ENCODE measurements at places on chromosomes 16 and 17.

- DNase-seq: peak; percentile 99
These were observed at the start of the genes PSME3IP1 and RSPRY1 for GRCh38 chr16:57185945-57186871. Gene PSME3IP1, minus strand, starts transcription at chr16:57186039. Its CDS starts 12,185 bp downstream, at chr16:57173854. Gene RSPRY1, plus strand, starts transcription at chr16:57186329. Its CDS starts 18,330 bp downstream, at chr16:57204659.

- no peak for DNase-seq
These were observed 4.3 kb downstream of the UBE2Z start for GRCh38 chr17:48912476-48912875.

DNA sequence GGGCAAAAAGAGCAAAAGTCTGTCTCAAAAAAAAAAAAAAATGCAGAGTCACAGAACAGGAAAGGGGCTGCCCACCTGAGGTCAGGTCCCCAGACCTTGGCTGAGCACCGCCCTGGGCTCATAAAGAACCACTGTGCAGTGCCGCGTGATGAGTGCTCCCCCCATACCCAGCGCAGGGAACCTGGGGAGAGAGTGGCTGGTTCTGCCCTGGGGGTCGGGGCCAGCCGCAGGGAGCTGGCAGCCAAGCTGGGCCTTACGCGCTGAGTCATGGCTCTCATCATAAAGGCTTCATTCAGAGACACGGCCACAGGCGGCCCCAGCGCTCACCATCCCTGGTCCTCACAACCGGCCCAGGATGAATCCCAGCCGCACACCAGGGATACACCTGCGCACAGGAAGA is 80.7 kb downstream of the RAB11FIP4 start:
- no peak for DNase-seq

DNA sequence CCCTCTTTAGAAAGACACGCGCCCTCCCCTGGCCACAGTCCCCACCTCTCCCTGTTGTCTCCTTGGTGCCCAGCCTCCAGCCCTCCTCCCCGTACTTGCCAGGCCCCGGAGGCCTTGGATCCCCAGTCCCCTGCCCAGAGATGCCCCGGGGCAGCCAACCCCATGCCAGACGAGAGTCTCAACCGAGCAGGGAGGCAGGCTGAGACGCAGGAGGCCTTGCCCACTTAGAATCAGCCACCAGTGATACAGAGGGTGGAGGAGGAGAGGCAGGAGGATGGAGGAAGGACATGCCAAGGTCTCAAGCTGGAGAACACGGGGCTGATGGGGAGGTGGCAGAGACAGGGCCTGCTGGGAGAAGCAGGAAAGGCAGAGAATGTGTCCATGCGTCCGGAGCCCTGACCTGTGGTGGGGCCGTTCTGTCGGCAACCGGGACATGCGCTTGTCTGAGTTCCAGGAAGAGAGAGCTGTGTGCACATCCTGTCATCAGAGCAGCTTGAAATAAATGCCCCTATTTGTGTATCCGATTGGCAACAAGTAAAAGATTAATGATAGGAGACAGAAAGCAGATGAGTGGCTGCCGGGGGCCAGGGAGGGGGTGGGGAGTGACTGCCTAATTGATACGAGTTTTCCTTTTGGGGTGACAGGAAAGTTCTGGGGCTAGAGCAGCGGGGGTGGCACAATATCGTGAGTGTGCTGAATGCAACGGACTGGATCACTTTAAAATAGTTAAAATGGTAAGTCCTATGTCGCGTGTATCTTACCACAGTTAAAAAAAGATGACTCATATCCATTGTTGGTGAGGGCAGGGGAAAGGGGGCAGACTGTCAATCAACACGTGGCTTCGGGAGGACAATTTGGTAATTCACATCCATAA is 44.7 kb upstream of the MEAK7 start:
- DNase-seq: no peak

DNA sequence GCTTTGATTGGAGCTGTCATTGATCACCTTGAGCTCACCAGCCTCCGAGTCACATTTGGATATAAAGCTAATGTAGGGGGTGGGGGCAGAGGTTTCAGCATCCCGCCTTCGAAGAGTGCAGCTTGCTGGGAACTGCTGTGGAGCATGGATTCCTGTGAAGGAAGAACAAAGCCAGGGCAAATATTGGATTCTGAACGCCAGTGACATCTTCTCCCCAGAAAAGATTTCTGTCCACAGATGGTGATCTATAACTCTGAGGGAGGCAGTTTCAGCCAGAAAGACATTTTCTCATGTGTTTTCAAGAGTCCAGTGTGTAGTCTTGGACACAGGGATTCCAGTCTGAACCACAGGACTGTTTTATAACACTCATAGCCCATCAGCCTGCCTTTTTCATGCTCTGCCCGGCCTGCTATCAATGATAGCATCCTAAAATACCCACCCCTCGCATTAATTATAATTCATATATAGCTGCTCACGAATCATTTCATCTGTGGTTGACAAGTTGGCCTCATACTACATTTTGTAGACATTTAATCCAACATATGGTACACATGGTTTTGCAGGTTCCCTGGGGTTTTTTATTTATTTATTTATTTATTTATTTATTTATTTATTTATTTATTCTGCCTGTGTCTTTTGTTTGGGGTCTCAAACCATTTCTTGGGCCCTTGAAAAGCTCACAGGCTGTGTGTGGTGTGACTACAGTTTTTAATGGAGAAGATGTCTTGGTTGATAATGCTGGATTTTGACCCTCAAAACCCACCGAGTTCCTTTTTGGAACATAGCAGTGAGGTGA is 47.1 kb upstream of the SALL1 start:
- DNase-seq: no peak

DNA sequence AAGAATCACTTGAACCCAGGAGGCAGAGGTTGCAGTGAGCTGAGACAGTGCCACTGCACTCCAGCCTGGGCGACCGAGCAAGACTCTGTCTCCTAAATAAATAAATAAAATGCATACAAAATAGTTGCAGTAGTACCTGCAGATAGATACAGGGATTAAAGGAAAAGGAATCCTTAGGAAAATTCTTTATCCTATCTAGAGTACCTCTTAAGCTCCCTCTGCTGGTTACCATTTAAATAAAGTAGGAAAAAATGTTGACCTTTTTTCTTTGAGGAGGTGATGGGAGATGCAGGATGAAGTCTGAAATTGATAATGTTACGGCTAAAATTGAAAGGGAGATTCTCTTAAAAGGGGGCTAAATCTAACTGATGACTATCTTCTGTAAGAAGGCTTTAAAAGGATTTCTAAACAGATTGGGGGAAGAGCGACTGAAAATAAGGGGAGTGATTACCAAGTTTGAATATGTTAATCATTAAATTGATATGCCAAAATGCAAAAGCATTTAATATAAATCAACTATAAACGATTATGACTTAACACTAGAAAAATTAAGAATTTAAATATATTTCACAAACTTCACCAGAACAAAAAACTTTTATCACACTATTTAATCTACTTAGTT is 29.4 kb downstream of the C16orf87 start:
- peak; percentile 41 for DNase-seq

- DNase-seq: no peak
These were observed 473.9 kb downstream of the CDH13 start for GRCh38 chr16:83100679-83101078.

GRCh38 chr16:8720967-8721308 is 46.5 kb downstream of the ABAT start:
- no peak for DNase-seq

GRCh38 chr16:7689234-7689633 is 356.6 kb downstream of the RBFOX1 start:
- no peak for DNase-seq

DNA sequence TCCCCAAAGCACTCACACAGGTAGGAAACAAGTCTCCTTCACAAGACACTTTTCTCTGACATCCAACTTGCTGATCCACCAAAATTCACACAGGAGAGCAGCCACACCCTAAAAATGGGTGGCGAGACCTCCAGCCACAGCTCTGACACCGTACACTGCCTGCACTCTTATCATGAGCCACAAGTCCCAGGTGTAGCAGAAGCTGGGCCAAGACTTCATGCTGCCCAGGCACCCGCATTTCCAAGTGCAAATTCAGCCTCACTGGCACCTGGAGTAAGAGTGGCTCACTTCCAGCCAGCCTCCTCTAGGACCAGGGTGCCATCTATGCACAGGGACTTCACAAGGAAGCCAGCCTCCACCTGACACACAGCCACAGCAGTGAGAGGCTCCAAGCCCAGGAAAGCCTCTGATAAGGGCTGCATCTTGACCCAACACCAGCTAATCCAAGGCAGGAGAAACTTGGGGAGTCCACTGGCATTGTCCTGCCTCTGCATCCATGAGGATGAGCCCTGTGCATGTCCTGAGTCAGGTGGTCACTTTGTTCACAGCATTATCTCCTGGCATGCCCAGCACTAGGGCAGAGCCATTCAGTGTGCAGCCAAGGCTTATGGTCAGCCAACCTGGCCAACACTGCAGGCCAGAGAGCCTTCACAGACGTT is 2.6 kb upstream of the ZNF768 start:
- DNase-seq: no peak

- DNase-seq: no peak
These were observed 61.4 kb downstream of the COG7 start for GRCh38 chr16:23391381-23392222.

- no peak for DNase-seq
These were observed 63.8 kb downstream of the SEC14L1 start for GRCh38 chr17:77204536-77204935.

DNA sequence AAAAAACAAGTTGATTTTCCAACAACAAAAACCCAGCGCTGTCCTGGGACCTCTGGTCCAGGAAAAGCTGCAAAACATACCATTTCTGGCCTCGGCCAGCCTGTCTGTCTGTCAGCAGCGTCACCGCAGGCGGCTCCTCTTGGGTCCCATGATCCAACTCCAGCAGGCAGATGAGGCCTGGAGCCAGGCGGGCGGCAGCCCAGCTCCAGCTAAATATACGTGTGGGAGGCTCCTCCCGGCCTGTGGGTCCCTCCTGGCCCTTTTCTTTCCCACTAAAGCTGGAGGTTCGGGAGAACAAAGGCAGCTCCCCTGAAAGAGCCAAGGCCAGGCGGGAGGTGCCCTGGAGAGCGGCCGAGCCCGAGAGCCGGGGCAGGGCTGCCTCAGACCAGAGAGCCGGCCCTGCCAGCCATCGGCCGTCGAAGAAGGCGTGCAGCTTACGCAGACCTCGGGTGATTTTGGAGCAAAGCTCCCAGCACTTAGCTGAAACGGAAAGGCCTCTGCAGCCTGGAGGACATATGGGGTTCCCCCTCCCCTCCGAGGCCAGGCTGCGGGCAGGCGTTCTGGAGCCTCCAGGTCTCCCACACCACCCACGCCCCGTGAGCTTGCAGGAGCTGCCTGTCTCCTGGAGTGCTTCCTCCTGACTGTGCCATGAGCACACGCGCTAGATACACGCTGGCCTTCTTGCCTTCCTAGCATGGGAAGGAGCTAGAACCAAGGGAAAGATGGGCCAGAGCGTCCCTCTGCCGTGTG is 19.9 kb upstream of the JPH3 start:
- DNase-seq: peak; percentile 95

DNA sequence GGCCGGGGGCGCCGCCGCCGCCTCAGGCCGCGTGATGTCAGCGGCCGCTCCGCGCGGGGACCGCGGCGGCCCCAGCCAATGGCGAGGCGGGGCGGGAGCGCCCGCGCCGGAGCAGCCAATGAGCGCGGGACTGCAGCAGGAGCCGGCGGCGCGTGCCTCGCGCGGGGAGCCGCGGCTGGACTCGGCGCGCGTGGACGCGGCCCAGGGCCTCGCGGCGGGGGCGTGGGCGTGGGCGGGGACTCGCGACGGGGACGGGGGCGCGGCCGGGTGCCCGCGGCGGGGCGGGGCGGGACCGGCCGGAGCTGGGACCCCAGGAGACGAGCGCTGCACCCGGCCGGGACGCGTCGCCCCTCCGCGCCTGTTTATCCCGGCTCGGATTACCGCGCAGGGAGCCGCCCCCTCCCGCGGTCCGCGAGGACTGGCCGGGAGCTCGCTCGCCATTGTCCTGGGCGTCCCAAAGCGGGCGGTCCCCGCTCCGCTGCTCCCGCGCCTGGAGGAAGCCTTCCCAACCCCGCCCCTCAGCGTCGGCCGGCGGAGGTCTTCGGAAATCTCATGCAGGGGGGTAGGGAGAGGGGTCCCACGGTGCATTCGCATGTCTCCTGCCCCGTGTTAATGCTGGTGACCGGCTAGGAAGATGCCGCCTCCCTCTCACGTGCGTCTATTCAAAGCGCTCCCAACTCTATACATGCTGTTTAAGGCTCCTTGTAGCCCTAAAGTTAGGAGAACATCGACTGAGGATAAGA is at the start of gene RNF157:
TSS of gene RNF157 (minus strand) at position 33 of the 743 bp plus-strand sequence. CDS start 253 bp downstream, outside the sequence.
- peak; percentile 13 for DNase-seq

DNA sequence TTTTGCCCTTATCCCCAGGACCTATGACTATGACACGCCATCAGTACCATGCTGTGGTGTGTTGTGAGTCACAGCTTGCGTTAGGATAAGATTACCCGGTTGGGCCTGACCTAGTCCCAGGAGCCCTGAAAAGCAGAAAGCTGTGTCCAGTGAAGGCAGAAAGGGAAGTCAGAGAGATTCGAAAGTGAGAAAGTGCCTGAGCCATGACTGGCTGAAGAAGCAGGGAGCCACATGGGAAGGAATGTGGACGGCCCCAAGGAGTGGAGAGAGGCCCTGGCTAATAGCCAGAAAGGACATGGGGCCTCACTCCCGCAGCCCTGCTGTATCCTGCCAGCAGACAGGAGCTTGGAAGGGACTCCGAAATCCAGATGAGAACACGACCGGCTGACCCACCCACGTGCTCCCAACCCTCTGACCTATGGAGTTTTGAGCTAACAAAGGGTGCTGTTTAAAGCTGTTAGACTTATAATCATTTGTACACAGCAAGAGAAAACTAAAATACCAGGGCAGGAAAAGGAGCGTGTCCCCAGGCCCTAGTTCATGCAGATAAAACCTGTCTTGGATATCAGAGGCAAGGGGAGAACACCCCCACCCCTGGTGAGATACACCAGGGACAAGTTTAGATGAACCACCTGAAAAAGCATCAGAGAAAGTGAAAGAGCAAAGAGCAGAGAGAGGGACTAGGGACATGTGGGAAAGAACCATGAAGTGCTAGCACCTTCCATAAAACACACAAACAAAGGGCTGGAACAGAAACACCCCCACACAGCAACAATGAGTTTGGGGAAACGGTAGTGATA is 115.3 kb downstream of the SLC39A11 start:
- peak; percentile 89 for DNase-seq

GRCh38 chr17:45734598-45734997 is 49.5 kb upstream of the CRHR1 start:
- no peak for DNase-seq

- DNase-seq: no peak
These were observed 48.5 kb downstream of the VAC14 start for GRCh38 chr16:70752426-70752825.

DNA sequence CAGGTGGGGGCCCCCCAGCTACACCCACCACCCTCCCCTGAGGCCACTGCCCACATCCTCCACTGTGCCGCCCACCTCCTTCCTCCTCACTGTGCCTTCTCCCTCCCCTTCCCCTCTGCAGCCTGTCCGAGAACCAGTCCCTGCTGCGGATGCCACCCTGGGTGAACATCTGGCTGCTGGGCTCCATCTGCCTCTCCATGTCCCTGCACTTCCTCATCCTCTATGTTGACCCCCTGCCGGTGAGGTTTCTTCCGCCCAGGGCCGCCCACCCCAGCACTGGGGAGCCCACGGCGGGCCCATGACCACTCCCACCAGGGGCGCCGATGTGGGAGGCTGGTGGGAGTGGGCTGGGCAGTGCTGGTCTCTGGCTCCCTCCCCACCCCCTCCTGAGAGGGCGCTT is 22.1 kb downstream of the RABEP2 start:
- DNase-seq: no peak

DNA sequence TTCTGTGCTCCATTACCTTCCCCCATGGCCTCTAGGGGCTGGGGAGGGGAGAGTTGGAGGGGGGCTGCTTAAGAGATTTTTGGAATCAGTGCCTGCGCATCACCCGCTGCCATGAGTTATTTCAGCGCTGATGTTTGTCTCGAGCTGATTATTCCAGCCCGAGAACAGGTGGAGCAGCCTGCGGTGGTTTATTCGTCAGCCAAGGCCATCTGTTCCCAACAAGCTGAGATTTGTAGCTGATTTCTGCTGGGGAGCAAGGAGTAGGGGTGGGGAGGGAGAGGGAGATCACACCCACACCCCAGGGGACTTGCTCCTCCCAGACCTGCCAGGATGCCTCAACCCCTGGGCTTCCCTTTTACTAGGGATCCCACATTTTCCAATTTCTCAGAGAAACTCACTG is 23.1 kb downstream of the PIPOX start:
- no peak for DNase-seq

All from fibroblast of the aortic adventitia (primary cell).